GM10248 (cell line): ENCODE measurements at places on chromosomes 12 and 14.

- no peak for DNase-seq
These were observed 12.0 kb upstream of the SMIM10L1 start for GRCh38 chr12:11158885-11159444.

- no peak for DNase-seq
These were observed 189.0 kb upstream of the FRMD6 start for GRCh38 chr14:51462706-51463105.

- DNase-seq: no peak
These were observed 6.8 kb downstream of the ZFHX2 start for GRCh38 chr14:23544511-23545447.

GRCh38 chr12:132131952-132132351, 12.2 kb downstream of the DDX51 start:
- no peak for DNase-seq

- no peak for DNase-seq
These were observed 12.3 kb upstream of the GPRC5D start for GRCh38 chr12:12964255-12964654.

DNA sequence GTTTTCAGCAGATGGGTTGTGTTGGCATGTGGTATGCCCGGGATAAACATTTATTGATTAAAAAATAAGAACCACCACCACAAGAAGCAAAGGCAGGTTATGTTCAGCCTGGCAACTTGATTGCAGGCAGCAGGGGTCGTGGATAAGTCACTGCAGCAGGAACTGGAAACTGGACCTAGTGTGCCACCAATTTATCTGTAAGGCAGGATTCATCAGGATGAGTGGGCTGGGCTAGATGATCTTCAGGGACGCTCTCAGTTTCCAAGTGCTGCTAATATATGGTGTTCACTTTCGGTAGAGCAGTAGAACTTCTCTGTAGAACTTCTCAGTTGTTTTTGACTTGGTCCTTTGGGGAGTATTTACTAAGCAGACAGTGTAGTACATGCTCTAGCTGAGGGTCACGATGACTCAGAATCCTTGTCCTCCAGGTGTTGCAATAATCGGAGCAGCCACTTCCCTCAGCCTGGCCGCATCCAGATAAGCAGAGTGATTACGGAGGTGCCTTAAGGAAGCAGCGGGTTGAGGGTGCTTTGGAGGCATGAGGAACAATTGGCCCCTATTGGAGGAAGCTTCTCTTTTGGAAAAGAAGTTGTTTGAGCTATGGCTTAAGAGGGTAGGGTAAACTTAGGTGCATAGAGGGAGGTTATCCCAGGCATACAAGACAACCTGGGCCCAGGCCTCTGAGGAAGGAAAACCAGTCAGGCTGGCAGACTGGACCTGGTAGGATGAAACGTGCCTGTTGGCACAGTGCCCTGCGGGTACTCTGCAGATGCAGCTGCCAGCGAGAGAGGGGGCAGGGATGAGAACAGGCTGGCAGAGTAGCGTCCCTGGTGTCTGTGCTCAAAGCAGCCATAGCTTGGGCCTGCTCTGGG, 104.0 kb downstream of the GPR135 start:
- DNase-seq: no peak

- no peak for DNase-seq
These were observed 745.5 kb downstream of the TMTC2 start for GRCh38 chr12:83432176-83432719.

GRCh38 chr14:56422703-56423213, 156.8 kb upstream of the TMEM260 start:
- DNase-seq: peak; percentile 31

GRCh38 chr12:4112290-4112689, 161.3 kb upstream of the CCND2 start:
- DNase-seq: no peak
